ENCODE measurements at places on chromosomes 7 and 10.
A peak's percentile ranks its signal among the peaks of the same experiment; 100 is the strongest.

DNA sequence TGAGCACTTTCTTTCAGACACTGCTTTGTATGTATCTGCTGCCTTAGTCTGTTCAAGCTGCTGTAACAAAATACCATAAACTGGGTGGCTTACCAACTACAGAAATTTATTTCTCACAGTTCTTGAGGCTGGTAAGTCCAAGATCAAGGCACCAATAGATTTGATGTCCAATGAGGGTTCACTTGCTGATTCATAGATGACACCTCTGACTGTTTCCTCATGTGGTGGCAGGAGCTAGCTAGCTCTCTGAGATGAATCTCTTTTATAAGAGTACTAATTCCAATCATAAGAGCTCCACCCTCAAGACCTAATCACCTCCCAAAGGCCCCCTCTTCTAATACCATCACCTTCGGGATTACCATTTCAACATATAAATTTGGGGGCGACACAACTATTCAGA lies 76.6 kb upstream of the ADO start:
- DNase-seq, result no peak

DNA sequence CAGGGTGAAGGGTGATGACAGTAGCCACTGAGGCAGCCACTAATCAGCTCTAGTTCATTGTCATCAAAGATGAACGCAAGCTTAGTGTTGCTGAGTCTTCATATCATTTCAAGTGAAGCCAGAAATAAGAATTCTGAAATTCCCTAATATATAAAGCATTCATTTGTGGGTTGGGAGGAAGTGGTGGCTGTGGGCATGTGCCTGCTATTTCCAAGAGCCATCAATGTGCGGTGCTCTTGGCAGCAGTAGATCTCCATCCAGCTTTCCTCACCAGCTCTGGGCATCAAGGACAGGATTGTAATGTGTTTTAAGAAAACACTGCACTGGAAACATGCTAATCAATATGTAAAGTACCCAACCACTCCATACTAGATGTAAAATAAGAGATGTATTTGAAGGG lies 202.5 kb upstream of the AHR start:
- DNase-seq, result no peak

GRCh38 chr10:125141860-125142484 lies 18.4 kb downstream of the CTBP2 start:
- DNase-seq, result no peak

DNA sequence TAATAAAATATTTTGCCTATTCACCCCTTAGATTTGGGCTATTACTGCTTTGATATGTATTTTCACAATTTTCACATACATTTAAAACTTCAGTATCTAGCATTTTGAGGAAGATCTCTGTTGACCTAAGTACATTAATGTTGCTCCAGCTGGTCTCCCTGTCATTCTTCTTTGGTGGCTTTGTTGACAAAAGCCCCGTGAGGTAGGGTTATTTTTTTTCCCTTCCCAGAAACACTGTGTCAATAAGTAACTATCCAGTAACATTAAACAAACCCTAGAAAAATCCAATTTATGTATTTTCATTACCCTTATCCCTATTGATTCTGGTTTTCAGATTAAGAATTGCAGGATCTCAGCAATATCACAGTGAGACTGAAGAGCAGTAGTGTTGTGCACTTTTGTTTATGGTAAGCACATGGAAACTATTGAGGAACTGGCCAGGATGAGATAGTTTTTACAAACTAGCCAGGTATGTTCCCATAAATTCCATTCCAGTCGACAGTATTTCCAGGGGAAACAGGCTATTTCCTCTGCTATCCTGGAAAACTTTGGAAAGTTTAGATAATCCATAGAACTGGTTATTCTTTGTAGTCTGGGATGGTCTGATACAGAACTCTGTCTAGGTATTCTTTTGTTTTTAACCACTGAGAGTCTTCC lies 198.2 kb downstream of the PON1 start:
- DNase-seq, result peak; percentile 37

- no peak for DNase-seq
Observed at GRCh38 chr7:157829491-157829890, 492.7 kb downstream of the DNAJB6 start.

DNA sequence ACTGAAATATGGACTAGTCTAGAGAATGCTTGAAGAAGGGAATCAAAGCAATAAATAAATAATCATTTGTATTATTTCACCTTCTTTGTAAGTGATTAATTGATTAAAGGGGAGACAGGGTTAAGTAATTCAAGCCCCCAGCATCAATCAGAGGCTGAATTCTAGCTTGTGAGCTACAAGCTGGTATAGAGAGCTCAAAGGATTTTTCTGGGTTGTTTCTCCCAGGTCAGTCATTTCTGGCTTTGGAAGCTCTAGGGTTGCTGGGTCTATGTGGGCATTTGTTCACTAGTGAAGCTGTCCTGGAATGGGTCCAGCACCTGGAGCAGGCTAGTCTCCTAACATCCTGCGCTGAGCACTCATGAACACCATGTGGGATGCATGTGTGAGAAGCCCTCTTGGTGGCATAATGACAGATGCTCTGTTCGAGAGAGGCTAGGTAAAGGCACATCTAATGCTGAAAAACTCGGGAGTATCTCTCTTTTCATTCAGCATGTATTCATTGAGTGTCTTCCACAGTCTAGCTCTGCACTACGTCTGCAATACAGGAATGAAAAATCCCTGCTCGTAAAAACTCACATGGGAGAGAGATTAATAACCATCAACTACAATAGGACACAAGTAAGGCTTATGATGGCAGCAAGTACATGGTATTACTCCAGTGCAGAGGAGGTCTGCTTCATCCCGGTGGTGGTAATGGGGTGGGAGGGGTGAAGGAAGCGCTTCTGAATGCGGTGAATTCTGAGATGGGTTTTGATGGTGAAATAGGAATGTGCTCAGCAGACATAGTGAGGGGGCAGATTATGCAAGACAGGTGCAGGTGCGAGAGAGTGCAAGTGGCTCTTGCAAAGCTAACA lies 68.0 kb upstream of the NRP1 start:
- DNase-seq, result no peak

- no peak for DNase-seq
Observed at GRCh38 chr10:16518822-16519221, 2.9 kb downstream of the C1QL3 start.

DNA sequence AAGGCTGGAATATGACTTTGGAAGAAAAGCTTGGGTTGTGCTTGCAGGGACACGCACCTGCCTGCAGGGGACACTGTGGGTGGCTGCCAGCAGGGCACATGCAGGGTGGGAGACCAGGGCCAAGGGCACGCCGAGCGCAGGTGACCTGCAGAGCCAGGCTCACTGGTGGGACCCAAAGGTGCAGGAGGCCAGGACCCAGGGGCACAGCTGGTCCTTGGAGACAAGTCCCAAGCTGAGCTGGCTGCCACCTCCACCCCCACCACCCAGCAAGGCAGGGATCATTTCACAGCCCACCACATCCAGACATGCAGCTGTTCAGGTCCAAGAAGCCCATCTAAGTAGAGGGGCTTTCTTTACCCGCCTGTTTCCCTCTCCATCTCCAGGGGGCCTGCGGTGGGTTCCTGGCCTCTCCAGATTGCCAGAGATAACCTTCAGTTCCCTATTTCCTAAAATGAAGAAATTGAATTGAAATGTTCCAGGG lies 13.8 kb upstream of the CLIP2 start:
- no peak for DNase-seq

- no peak for DNase-seq
Observed at GRCh38 chr7:138125598-138126111, 49.4 kb downstream of the AKR1D1 start.

- DNase-seq, result no peak
Observed at GRCh38 chr10:88065383-88066049, 202.1 kb downstream of the PTEN start.

DNA sequence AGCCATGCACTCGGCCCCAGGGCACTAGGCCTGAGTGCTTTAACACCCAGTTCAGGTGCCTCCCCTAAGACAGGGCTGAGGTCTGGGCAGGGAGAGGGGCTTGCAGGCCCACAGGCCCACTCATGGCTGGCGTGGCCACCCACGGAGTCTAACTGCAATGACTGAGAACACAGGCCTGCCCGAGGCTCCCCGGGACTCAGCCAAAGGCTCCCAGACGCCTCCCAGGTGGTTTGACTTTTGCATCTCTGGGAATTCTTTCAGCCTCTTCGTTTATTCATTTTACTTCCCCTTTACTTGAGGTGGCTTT lies 37.3 kb downstream of the PTPRN2 start:
- no peak for DNase-seq

GRCh38 chr10:97895084-97895483 lies 45.4 kb downstream of the GOLGA7B start:
- DNase-seq, result no peak

DNA sequence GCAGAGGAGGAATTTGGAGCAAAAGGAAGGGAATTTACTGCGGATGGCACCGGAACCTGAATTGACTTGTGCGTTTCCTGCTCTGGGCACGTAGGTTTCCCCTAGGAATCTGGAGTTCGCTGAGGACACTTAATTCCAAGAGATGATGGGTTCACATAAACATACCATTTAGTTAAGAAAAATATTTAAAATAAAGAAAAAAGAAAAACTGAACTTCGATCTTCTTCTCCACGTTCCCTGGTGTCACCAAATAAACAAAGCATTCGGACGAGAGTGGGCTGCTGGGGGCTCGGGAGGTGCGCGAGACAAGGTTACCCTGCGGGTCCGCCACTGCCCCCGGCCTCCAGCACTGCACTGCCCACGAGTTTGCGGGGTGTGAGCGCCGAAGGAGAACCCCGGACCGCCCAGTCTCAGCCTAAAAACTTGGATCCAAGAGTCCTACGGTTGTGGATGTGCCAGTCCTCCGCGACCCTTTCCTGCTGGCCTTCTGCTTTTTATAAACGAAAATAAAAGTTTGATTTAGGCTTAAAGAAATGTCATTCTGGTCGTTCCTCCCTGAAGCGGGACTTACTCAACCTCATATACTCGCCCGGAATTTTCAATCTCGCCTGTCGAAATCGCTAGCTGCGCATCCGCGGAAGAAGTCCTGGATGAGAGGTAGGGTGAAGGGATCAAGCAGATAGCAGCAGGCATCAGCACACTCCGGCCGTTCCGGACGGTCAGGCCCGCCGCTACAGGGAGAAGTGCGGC lies 30.3 kb downstream of the SKIDA1 start:
- DNase-seq, result no peak

GRCh38 chr7:126529254-126529653 lies 723.5 kb downstream of the GRM8 start:
- no peak for DNase-seq

- DNase-seq, result no peak
Observed at GRCh38 chr10:13871011-13871410, 284.2 kb downstream of the PRPF18 start.

DNA sequence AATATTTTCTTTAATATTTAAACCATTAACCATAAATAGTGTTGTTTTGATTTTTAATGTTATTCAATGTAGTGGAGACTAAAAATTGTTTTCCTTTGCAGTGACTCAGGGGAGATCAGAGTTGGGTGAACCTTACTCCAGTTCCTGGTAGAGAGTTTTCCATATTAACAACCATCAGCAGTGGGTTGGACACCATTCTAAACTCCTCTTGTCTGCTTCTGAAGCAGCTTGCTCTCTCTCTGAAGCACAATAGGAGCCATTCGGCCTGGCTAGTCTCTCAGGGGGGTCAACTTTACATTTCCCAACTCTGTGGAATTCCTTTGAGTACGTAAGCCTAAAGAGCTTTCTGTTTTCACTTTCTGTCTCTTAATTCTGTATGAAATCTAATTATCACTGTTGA lies 9.4 kb upstream of the NRG3 start:
- no peak for DNase-seq

- DNase-seq, result no peak
Observed at GRCh38 chr10:26810435-26811026, 50.2 kb downstream of the ABI1 start.

DNA sequence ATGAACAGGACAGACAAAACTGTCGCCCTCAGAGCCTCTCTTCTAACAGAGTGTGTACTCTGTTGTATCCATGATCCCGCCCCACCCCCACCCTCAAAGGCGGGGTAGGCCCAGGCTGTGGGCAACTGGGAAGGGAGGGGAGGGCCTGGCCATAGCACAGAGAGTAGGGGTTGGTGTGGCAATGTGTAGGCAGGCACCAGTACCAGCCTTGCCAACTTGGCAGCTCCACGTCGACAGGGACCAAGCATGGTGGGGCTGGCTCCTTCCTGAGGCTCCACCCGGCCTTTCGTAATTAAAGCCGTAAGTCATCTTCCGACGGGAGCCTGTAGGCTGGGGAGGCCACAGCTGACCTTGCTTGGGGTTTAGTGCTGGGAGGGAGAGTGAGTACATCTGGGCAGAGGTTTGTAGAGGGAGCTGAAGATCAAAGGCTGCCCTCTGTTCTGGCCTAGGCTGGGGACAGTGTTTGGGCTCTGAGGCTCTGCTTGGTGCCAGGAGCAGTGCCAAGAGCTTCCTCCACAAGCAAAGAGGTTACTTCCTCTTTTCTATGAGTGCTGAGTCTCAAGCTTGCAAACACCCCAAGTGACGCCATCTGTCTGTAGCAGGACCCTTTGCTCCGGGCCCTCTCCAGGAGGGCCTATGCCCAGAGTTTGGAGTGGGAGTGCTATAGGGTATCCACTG lies 121.6 kb downstream of the C10orf105 start:
- DNase-seq, result no peak

- no peak for DNase-seq
Observed at GRCh38 chr10:97937928-97938327, 88.3 kb downstream of the GOLGA7B start.

- no peak for DNase-seq
Observed at GRCh38 chr10:38027986-38028385, 17.5 kb downstream of the ZNF33A start.

GRCh38 chr7:18455606-18456005 lies 39.9 kb upstream of the HDAC9 start:
- no peak for DNase-seq

DNA sequence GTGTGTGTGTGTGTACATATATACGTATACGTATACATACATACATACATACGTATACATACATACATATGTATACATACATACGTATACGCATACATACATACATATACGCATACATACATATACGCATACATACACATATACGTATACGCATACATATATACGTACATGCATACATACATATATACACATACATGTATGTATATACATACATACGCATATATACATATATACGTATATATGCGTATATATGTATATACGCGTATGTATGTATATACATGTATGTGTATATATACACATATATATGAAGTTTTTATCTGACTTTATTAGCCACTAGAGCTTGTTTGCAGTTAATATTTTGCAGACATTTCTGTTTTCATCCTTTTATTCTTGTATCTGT lies 63.3 kb downstream of the TBC1D12 start:
- DNase-seq, result no peak

DNA sequence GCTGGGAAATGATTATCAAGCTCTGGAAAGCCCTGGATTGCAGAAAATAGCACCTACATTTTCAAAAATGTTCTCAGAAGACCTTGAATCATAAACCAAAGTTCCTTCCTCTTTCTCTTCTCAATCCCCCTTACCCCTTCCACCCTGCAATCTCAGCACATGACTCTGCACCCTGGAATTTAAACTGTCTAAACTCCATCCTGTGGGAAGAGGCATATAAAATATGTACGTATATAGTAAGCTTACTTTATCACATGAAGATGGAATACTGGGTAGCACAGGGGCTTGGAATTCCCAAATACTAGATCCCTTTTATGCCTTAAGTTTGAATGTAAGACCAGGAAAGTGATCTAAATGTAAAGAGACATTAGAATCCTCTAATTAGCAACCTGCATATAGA lies 7.7 kb downstream of the AGMO start:
- DNase-seq, result peak; percentile 15

GRCh38 chr7:38953971-38954370 lies 23.7 kb upstream of the POU6F2 start:
- DNase-seq, result no peak
